ENCODE measurements at places on chromosomes 6 and 20.

- no peak for DNase-seq
Measured at GRCh38 chr20:23361119-23361475, 885 bp upstream of the GZF1 start.

DNA sequence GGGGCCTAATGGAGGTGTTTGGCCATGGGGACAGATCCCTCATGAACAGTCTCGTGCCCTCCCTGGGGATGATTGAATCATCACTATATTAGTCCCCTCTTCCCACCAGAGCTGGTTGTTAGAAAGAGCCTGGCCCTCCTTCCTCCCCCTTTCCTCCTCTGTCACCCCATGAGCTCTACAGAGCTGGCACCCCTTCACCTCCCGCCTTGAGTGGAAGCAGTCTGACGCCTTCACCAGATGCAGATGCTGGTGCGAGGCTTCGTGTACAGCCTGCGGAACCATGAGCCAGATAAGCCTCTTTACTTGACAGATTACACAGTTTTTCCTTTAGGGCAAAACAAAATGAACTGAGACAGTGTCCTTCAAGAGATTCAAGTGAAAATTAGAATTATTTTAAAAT is 74.4 kb upstream of the RIPOR2 start:
- no peak for DNase-seq

GRCh38 chr6:119620846-119621555 is 271.4 kb upstream of the MAN1A1 start:
- no peak for DNase-seq

GRCh38 chr6:42417641-42418112 is 34.0 kb downstream of the TRERF1 start:
- DNase-seq = peak; percentile 75

GRCh38 chr20:11838076-11838636 is 79.5 kb upstream of the BTBD3 start:
- DNase-seq = no peak

DNA sequence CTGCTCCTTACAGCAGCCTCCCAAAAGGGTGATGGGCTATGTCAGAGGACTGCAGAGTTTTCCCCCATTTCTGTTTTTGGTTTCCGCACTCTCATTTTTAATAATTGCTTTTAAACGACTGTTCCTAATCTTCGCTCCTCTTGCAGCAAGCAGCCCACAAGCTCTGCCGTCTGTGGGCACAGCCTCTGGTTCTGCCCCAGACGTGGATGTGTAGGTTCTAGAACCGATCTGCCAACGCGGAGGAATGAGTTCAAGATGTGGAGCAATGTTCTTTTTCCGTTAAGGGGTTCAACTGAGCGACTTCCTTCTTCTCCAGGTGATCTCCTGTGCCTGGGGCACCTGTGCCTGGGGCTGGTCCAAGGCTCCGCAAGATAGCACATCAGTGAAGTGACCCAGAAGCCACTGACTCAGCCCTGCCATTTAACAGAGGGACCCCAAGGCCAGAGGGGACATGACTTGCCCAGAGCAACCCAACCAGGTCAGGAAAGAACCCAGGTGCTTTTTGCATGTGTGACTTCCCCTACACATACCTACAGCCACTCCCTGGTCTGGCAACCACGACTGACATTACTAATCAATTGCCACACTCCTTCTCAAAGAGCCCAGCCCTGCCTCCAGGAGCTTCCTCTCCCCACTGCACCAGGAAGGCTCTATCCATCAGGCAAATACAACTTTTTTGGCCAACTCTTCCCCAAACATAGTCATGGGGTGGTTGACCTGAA is 22.7 kb downstream of the PMEPA1 start:
- no peak for DNase-seq

DNA sequence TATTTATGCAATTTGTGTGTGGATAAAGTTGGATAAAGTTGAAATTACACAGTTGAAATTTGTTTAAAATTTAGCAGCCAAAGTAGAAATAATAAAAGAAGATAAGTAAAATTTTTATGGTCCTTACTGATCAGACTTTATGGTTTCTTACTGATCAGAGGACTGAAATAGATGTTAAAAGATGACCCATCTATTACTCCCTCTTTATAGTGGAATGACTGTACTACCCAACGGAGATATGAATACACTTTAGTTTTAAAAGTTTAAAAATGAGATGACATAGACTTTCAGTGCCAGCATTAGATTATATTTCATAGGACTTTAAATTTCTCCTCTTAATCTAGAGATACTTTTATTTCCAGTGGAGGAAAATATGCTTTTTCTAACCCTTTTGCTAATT is 98.9 kb upstream of the ADGRF4 start:
- DNase-seq = no peak

GRCh38 chr6:3721810-3722621 is 29.5 kb downstream of the PXDC1 start:
- no peak for DNase-seq

DNA sequence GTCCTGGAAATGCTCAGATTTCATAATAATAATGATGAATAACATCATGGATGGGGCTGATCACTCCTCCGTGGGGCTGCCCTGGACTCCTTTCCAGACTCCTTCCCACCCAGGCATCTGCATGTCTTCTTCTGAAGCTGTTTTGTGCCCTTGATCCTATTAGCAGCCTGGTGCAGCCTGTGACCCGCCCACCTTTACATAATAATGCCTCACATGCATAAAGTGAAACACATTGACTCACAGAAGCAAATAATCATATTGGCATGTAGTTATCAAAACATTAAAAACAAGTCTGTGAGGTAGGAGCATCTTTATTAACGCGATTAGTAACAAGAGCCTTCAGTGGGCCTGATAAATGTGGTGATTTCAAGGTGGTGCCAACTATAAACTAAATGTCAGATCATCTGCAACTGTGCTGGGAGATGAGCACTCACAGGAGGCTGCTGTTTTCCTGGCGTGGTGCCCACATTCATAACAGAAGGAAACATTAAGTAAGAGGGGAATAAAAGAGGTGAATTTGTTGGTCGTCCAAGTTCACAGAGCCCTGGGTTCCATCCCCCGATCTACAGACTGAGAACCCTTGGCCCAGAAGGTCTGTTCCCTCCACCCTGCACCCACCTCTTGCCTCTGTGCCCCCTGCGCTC is 344.7 kb downstream of the CDH4 start:
- no peak for DNase-seq

DNA sequence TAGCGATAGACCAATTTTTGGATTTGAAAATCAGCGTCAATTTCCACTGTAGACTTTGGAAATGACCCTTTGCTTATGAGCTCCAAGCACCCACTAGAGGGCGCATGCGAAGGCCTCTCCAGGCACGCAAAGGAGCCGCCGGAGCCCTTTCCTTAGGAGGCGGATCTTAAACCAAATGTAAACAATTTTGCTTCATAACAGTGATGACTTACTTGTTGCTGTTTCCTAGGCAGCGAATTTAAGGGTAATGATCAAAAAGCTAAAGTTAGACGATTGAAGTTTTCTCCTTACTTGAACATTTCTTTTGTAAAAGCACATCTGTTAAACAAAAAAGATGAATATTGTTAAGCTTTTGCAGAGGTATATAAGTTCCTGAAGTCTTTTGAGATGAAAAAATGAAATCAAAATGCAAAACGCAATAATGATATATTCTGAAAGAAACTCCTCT is 29.2 kb upstream of the EXOC2 start:
- DNase-seq = peak; percentile 90

DNA sequence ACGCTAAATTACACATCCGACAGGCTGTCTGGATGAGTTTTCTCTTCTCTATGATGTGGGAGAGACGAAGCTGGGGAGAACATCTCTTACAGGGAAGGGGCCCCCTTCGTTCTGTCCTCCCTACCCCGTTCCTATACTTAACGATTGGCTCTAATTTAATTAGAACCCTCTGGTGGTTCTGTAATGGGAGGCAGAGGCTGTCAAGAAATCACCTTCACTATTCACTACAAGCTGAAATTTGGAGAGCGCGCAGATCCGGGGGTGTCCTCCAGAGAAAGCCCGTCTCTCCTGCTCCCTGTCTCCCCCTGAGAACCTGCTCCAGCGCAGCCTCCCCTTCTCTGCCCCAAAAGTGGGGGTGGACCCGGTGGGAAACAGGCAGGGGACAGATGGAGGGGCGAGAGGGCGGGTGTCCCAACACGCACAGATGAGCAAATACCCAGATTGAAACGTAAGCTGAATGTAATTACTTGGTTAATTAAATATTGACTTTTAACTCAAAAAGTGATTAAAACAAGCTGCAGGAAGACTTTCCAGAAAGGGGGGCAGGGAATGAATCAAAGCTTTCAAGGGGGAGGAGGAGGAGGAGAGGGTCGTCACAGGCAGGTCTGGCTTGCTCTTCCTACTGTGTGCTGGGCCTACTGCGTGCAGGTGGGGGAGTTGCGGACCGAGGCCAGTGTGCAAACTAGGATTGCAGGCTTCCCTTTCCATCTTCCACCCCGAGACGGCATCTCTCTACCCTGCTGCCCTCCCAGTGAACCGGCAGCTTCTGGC is 1.3 kb downstream of the SULF2 start:
- DNase-seq = no peak

- DNase-seq = no peak
Measured at GRCh38 chr6:68575765-68576439, 59.2 kb upstream of the ADGRB3 start.

- peak; percentile 37 for DNase-seq
Measured at GRCh38 chr6:15507221-15507620, 155.6 kb downstream of the DTNBP1 start.

GRCh38 chr6:163200289-163200688 is 214.2 kb upstream of the QKI start:
- DNase-seq = no peak

GRCh38 chr6:35496841-35497570 is at the start of gene TEAD3:
TEAD3 (minus strand) TSS chr6:35497079.
- DNase-seq = peak; percentile 82

DNA sequence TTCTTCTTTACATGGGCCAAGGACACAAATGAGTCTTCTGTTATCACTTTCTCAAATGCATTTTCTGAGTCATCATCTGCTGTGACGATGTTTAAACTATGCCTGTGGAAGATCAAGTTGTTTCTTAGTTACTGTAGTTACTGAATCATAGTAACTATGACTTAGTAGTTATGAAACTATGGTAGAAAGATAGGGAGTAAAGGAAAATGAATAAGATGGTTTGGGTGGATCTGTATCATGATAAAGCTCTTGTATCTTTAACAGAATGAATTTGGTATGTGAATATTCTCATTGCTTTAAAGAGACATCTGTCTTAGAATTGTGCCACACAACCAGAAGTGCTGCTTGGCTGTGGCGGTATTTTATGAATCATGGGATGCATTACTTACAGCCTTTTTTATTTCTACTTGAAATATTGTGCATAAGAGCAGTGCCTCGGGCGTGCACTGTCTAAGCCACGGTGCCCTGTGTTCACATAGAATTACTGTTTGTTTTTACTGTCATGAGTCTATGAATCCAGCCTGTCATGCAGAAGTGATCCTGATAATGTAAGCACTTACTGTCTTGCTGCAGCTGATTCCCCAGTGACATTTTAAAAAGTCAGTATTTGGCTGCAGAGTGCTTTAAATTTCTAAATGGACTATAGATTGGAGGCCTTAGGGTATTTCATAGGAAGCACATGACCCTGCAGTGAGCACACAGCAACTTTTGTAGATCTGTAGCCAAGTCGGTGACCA is 215.2 kb downstream of the TMEM242 start:
- no peak for DNase-seq

- DNase-seq = no peak
Measured at GRCh38 chr6:149216459-149216858, 101.1 kb upstream of the TAB2 start.
